Stimulated activated CD8-positive, alpha-beta memory T cell treated with anti-CD3 and anti-CD28 coated beads, Interleukin-7, amount 100 ng/mL, for 4 hours (primary cell): ENCODE measurements at places on chromosomes 1 and 21.

DNA sequence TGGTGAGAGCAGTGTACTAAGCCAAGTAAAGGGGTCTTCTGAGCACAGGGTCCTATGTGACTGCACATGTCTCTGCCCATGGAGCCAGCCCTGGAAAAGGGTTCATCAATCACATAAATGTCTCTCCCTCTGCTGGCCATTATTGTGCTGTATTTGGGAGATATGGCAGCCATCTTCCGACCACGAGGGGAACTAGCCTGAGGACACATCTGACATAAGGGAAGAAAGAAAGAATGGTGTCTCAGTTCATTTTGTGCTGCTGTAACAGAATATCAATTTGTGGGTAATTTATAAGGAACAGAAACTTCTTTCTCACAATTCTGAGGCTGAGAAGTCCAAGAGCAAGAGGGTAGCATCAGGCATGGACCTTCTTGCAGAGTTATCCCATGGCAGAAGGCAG, 55.1 kb upstream of the GJA5 start:
- no peak for DNase-seq

DNA sequence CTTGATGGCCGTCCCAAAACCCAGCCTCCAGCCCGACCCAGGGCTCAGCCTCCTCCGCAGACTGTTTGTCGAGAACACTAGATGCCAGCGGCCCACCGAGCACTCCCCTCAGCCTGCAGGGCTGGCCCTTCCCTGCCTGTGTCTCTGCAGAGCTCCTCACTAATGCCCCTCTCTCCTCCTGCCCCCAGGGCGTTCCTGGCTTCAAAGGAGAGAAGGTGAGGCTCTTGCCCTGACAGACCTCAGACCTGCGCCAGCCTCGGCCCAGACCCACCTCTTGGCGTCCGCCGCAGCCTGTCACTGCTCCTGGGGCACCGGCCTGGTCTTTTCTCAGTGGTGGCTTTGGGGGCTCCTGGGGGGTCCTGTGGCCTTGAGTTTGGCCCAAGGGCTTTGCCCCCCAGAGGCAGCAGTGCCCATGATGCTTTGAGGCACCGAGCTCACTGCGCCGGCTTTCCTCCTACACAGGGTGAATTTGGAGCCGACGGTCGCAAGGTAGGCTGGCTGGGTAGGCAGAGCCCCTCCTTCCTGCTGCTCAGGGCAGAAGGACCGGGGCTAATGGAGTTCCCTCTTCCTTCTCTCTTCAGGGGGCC, 18.4 kb downstream of the COL6A2 start:
- no peak for DNase-seq

DNA sequence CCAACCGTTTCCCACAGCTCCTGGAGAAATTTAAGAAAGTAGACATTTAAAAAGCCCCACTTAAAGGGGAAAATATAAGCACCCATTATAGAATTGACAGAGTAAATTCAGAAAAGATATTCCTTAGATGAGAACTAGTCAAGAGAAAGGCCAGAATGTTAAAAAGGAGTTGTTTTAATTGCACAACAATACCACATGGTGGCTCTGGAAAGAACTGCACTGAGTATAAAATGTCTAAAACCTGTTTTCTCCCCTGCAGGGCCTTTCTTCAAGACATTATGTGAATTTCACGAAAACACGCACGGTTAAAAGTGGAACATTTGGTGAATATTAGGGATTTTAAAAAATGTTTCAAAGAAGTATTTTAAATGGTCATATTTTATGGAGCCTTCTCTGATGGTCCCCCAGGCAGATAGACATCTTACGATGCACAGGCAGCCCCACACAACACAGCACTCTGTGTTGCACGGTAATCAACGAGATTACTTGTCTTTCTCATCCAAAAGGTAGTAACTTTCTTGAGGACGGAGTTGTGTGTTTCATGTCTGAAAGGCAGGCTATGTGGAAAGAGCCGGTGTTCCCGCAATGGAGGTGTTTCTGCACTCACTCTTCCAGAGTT, 101.9 kb downstream of the PRRX1 start:
- DNase-seq: no peak

DNA sequence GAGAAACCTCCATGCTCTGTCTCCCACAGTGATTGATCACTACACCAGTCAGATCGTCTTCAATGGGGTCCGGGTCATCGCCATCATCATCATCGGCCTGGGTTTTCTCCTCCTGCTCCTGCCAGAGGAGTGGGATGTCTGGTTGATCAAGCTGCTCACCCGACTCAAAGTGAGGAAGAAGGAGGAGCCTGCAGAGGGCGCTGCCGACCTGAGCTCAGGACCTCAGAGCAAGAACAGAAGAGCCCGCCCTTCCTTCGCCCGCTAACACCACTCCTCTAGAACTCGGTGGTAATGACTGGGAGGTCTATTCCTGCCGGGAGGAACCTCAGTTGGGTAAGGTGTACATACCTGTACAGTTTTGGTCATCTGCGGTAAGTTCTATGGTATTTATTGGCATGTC, 50.3 kb upstream of the COA6 start:
- peak; percentile 13 for DNase-seq

GRCh38 chr1:60133848-60134247, 60.3 kb upstream of the C1orf87 start:
- no peak for DNase-seq

- DNase-seq: no peak
These were observed 57.0 kb downstream of the DISP3 start for GRCh38 chr1:11535761-11536572.

- DNase-seq: no peak
These were observed 19.3 kb downstream of the ELF3 start for GRCh38 chr1:202029727-202030126.

DNA sequence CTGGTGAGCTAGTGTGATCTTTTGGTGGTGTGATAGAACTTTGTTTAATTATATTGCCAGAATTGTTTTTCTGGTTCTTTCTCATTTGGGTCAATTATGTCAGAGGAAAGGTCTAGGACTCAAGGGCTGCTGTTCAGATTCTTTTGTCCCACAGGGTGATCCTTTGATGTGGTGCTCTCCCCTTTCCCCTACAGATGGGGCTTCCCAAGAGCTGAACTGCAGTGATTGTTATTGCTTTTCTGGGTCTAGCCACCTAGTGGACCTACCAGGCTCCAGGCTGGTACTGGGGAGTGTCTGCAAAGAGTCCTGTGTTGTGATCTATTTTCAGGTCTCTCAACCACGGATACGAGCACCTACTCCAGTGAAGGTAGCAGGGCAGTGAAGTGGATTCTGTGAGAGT, 25.9 kb upstream of the CD84 start:
- DNase-seq: no peak

DNA sequence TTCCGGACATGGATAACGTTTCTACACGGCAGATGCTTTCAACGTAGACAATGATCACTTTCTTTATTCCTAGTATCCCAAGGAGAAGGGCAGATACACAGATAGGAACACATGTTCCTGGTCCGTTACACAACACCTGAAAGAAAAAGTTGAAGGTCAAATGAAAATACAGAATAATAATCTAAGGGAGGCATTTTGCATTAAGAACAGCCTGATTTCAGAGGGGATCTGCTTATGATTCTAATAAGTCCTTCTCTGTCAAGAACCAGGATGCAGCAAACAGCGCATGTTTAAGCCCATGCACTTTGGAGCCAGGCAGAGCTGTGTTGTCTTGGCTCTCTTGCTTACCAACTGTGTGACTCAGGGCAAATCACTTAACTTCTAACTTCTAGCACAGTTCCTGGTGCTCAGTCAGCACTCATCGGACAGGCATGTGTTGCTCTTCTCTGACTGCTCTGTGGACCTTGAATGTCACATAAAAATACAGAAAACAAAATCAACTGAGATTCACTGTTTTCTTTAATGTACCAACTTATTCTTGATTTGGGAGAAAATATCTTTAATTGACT, 56.3 kb upstream of the CNN3 start:
- DNase-seq: no peak

GRCh38 chr1:9538669-9539164, 548 bp upstream of the SLC25A33 start:
- no peak for DNase-seq

DNA sequence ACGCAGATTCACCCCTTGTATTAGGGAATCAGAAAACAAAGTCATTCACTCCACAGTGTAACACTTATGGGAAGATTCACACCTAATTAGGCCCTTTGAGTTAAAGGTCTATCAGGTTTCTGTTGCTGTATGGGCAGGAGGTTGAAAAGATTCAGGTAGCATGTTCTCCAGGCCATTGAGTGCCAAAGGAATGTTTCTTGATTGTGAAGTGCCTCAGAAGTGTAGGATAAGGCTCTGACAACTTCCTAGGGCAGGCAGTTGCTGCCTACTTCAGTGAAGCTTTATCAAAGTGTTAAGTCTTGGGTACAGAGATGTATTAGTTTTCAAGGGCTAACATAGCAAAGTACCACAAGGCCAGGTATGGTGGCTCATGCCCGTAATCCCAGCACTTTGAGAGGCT, 48.7 kb upstream of the RGS18 start:
- DNase-seq: no peak

GRCh38 chr1:39322431-39322830, 117.9 kb downstream of the MACF1 start:
- no peak for DNase-seq

GRCh38 chr21:42089665-42090310, 18.7 kb downstream of the UMODL1 start:
- DNase-seq: no peak

GRCh38 chr1:28365864-28366263, 3.7 kb upstream of the PHACTR4 start:
- DNase-seq: no peak

DNA sequence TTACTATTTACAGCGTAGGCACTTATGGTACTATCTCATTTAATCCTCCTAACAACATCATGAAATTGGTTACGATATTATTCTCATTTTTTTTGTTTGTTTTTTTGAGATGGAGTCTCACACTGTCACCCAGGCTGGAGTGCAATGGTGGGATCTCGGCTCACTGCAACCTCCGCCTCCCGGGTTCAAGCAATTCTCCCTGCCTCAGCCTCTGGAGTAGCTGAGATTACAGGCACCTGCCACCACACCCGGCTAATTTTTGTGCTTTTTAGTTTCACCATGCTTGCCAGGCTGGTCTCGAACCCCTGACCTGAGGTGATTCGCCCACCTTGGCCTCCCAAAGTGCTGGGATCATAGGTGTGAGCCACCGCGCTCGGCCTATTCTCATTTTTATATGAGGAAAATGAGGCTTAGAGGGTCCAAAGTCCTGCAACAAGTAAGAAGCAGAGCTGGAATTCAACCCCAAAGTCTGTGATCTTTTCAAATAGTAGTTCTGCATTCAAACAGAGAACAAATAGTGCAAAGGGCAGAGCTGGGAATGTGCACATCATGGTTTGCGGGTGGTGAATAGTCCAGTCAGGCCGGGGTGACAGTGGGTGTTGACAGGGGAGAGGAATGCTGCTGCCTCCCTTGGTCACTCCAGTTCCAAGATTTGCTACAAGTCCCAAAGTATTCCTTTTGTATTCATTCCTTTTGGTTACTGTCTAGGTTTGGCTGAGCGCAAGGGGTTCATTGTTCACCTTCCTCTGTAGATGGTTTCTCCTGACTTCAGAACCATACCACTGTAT, 4.6 kb downstream of the PRUNE1 start:
- DNase-seq: no peak

DNA sequence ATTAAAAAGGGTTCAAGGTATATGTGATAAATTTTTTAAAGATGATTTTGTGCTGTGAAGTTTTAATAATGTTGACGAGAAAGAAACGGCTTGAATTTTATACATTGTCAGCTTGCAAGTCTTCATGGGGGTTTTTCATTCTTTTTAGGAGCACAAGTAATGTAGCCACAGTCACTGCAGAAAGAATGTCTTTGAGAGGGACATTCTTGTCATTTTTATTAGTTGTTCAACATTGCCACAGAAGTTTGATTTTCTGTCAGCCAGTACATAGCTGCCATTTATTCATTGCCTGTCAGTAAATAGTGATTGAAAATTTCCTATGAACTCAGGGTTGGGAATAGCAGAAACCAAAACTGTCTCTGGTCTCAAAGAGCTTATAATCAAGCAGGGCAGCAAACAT, 156.3 kb downstream of the DHRS3 start:
- no peak for DNase-seq

DNA sequence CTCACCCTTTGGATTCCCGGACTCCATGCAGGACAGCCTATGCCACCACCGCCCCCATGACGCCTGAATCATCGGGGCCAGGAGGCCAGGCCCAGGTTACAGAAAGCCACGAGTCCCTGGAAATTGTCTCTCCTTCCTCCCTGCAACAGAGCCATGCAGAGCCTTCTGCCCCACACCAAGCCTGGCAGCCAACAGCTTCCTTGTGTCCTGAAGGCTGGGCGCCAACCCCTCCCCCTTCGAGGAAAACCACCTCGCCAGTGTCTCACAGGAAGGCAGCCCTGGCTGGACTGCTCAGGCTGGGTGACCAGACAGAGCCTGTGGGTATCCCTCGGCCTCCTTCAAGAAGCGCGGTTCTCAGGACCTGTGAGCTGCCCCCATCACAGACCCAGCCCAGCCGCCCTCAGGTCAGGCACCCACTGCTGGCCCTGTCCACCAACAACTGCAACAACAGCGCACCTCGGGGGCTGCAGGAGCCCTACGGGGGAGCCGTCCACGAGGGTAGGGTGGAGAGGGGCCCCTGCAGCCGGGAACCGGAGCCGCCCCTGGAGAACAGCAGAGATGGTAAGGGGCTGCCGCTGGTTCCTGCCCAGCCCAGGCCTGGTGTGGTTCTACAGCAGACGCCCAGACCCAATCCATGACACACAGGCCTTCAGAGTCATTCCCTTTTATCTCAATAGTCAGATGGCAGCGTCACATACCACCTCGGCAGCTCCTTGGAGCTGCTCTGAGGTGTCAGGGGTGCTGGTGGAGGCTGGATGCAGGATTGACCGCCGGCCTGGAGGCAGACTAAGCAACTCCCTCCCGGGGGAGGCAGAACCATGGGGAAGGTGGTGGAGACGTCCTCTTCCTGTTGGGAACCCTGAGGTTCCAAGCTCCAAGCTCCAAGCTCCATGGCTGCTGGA, 23.7 kb downstream of the KIAA1614 start:
- no peak for DNase-seq

- no peak for DNase-seq
These were observed 21.5 kb downstream of the NDUFS5 start for GRCh38 chr1:39047374-39048229.

DNA sequence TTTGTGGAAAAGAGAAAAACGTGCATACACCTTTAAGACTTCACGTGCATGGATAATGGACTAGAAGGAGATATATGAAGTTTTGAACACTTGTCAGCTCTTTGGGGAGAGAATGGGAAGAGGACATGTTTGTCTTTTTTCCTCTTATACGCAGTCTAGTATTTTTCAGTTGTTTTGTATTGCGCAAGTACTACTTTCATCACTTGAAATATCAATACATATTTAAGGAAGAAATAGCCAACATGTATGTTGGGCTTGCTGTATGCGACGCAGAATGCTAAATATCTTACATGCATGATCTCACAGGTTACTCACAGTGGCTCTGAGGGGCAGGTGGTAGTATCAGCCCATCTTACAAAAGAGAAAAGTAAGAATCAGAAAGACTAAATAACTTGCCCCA, 176.5 kb upstream of the RUNX1 start:
- no peak for DNase-seq

- DNase-seq: no peak
These were observed 92.7 kb upstream of the COG2 start for GRCh38 chr1:230549625-230550024.

DNA sequence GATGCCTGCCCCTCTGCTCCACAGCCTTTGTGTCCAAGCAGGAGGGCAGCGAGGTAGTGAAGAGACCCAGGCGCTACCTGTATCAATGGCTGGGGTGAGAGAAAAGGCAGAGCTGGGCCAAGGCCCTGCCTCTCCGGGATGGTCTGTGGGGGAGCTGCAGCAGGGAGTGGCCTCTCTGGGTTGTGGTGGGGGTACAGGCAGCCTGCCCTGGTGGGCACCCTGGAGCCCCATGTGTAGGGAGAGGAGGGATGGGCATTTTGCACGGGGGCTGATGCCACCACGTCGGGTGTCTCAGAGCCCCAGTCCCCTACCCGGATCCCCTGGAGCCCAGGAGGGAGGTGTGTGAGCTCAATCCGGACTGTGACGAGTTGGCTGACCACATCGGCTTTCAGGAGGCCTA, 754 bp downstream of the BGLAP start:
- no peak for DNase-seq
